ENCODE measurements at places on chromosomes 3 and 15.

DNA sequence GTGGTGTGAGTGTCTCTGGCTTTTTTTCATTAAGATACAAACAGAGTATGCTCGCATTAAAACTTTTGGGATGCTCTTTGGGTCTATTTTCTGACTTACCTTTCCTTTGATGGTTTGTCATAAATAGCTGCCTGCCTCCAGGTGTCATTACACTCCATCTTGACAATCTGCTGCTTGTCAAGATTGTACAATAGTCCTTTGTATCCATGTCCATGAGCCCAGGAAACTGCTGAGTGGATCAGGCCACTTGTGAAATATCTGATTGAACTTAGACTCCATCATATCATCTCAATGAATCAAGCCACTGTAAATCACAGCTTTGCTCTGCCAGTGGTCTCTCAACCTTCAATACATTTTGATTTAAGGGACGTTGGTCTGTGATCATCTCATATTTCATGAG lies 135.2 kb downstream of the ECT2 start:
- DNase-seq: no peak

DNA sequence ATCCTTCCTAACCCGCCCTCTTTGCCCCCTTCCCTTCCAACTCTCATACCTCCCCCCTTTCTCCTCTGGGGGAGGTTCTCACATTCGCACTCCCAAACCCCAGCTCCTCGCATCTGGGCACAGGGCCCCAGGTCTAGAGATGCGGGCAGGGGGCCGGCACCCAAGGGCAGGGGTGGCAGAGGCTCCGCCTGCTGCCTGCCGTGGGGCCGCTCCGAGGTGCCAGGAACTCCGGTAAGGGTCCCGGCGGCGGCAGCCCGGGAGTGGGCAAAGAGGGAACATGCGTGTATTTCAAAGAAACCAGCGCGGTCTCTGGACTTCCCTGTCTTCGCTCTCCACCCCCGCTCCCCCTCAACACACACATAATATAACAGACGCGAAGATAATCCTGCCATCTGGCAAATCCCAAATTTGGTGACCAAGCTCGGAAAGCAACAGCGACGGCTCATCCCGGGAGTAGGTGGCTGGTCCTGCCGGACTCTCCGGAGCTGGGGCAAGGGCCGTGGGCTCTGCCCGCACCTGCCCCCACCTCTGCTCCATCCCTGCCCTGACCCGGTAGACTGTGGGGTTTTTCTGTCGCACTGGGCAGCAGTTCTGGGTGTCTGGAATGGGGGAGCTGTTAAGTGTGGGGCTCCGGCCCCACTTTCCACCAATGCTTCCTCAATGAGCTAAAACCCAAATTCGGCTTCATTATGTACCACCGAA lies 31.0 kb downstream of the NR2F2 start:
- no peak for DNase-seq

GRCh38 chr3:127981097-127981496 lies 66.1 kb downstream of the KBTBD12 start:
- DNase-seq: no peak

DNA sequence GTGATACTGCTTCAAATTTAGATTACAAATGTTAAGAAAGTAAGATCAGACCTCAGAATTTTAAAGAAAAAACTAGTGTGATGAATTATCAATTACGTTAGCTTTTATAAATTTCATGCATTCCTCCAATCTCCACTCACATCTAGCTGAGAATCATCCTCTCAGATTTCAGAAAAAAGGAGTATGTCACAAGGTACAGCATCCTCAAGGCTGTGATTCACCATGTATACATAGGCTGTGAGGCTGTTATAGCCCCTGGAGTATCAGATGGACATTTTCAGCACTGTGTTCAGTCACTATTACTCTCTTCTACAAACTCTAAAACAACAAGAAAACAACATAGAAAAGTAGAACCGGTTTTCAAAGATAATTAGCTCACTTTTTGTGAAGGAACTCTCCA lies 214.4 kb downstream of the PCCB start:
- no peak for DNase-seq

- DNase-seq: peak; percentile 21
Measured at GRCh38 chr3:33016846-33017405, 65.5 kb downstream of the CCR4 start.

GRCh38 chr3:101946906-101947305 lies 97.6 kb downstream of the NFKBIZ start:
- DNase-seq: no peak

All from CD4-positive, alpha-beta T cell treated with Interleukin-2 at 100 ng/mL for 4 hours (primary cell).